Cardiac fibroblast (primary cell): ENCODE measurements at places on chromosomes 2 and 18.

DNA sequence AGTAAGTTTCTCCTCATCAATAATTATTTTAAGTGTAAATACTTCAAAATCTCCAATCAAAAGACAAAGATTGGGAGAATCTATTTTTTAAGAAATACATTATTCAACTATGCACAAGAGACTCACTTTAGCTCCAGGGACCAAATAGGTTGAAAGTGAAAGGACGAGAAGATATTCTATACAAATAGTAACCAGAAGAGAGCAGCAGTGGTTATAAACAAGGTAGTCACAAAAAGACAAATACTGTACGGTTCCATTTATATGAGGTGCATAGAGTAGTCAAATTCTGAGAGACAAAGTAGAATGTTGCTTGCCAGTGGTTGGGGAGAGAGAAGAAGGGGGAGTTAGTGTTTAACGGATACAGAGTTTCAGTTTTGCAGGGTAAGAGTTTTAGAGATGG lies 69.8 kb downstream of the POU3F3 start:
- no peak for DNase-seq

DNA sequence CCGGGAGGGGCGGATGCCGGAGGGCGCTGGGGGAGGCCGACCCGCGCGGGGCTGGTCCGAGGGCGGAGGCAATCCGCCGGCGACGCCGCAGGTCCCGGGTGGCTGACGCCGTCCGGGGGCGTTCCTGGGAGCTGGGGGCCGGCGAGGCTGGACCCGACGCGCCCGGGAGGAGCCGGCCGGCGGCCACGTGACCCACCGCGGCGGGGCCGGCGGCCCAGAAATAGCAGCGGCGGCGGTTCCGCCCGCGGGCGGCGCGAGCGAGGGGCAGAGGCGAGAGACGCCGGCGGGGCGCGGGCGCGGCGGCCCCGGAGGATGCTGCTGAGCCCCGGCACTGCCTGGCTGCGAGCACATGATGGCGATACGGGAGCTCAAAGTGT lies at the start of gene RAB31:
Gene RAB31 (plus strand): TSS at position 245 of the 377 bp plus-strand sequence. CDS start 105 bp downstream, at position 350.
- peak; percentile 69 for DNase-seq

DNA sequence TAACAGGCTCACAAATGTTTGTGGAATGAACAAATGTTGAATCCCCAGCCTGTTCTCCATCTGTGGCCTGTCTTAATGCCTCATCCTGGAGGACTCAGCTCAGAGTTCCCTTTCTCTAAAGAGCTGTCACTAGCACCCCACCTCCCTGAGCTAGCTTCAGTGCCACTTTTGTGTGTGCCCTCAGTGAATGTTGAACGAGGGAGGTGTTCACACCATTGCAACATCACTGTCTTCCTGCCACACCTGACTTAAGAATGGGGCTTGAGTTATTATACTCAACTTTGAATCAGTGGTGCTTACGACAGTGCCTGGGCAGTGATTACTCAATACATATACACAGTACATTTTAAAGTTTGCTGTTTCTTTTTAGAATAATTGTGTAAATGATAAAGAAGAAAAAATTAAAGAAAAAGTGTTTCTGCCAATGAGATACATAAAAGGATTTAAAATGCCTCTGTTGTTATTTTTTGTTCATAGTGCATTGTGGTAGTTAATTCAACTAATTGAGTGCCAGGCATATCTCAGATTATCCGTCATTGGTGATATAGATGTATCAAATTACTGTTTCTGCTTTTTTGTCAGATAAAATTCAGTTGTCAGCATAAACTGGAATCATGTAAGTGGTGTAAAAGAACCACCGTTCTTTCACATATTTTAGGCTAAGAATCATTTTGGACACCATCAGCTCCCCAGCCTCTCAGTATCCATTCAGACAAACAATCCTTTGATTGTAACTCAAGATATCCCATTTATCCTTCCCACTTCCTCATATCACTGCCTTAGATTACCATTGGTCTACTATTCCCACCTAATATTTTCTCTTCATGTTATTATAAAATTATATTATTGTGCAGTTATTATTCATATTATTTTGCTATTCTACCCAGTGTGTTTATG lies 304.7 kb downstream of the PTPRM start:
- peak; percentile 64 for DNase-seq

DNA sequence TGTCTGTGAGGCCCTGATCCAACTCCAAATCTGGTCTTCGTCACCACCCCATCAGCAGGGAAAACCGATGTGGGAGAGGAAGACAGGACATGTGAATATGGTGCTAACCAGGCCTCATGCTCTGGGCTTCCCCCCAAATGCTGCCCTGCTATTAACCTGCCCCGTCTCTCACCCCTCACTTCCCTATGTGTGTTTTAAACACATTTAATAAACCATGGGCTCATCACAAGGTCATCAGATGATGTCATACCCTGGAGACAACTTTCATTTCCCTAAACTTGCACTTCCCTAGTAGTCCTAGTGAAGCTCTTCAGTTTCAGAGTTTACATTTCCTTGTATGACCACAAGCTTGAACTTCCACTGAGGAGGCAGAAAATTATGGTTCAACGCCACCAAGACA lies 49.9 kb downstream of the CD8B2 start:
- DNase-seq, result no peak

GRCh38 chr2:134253804-134254203 lies at the start of gene MGAT5:
TSS of gene MGAT5 (plus strand) at chr2:134254072. CDS start at chr2:134254404, 332 bp downstream.
- no peak for DNase-seq

- DNase-seq, result no peak
Measured at GRCh38 chr2:86358957-86359356, 21.5 kb upstream of the REEP1 start.

DNA sequence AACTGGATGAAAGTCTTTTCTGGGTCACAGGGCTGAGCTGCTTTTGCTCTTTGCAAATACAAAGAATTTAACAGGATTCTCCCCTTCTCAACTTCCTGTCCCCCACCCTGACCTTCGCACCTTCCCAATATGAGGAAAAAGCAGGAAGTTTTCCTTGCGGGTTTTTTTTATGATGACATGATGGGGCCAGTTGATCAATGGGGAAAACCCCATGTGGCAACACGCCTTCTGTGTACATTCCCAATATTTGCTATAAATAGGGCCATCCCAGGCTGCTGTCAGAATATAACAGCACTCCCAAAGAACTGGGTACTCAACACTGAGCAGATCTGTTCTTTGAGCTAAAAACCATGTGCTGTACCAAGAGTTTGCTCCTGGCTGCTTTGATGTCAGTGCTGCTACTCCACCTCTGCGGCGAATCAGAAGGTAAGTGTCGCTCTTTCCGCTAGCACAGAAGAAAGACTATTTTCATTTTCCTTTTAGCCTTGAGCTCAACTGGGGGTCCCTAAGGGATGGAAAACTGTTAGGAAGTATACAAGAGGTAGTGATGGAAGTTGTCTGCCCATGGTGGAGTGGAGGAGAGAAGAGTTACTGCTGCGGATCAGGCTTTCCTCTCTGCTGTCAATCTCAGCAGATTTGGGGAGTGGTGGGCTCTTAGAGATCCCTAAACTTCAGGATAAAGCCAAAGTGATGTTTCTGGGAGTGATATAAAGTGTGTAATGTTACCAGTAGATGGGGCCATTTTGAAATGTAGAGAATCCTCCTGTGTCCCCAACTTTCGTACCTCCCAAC lies at the start of gene CCL20:
Gene CCL20 (plus strand): TSS at position 281 of the 792 bp plus-strand sequence. CDS start 70 bp downstream, at position 351.
- no peak for DNase-seq

GRCh38 chr2:224570328-224570993 lies 14.7 kb downstream of the CUL3 start:
- peak; percentile 72 for DNase-seq

DNA sequence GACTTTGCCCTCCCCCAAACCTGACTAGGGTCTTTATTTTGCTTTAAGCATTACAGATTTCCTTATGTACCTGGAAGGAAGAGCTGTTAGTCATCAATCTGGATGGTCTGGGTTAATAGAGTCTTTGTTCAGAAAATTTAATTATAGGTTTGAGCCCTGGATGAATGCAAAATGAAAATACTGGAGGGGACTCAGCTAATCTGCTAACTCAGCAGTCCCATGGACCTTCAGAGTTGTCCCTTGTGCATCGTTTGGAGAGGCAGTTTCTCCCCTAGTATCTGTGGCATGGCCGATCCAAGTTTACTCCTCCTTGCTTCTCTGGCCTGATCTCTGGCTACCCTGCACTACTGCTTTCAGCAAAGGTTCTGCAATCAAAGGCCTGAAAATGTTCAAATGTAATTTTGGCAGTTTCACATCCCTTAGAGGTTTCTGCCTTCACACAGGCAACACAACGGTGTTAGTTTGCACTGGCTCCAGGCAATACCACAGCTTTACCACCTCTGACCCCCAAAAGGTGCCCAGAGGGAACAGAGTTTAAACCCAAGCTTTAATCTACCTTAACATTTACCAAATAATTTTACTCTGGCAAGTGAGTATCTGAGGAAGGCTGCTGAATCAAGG lies 134.3 kb downstream of the THADA start:
- no peak for DNase-seq
